ENCODE measurements at places on chromosomes 3 and 15. TPM values are rescaled to one million over a fixed set of nuclear protein-coding genes. Genes with fewer than 3 reads are reported as not detected.

GRCh38 chr3:6928064-6928463 is 67.1 kb downstream of the GRM7 start:
- DNase-seq: no peak

DNA sequence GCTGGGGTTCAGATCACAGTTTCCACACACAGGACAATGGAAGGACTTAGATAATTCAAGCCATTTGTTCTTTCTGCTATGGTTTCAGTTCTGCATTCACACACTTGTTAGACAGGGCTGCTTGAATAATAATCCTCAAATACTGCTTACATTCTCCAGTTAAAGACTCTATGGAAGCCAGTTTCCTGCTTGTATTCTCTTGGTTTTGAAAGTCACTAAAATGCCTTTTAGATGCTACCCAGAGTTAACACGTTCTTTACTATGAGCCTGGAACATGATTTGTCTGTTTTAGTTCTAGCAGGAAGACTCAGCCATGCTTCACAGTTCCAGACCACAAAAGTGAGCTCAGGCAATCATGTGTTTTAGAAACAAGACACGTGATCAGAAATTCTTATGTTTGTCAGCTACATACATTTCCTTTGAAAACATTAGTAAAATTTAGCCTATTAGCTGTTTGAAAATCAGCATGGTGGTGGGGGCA is 152.4 kb downstream of the LEKR1 start:
- DNase-seq: no peak

DNA sequence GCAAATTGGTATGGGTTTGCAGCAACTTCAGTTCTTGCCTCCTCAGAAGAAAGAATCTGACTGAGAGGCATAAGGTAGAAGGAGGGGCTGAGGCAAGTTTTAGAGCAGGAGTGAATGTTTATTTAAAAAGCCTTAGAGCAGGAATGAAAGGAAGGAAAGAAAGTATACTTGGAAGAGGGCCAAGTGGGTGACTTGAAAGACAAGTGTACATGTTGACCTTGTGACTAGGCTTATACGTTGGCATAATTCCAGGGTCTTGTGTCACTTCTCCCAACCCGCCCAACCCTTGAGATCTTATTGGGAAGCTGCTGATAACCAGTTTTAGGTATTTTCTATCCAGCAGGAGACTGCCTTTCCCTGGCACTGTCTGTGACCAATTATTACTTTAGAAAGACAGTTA is 436.9 kb upstream of the ZNF717 start:
- DNase-seq: peak; percentile 18

GRCh38 chr3:24142127-24142526 is 197.0 kb downstream of the NR1D2 start:
- DNase-seq: no peak

The RAB6B gene
- not detected for total RNA-seq

All from HT-29 (cell line).